ENCODE measurements at places on chromosomes 12 and 14. TPM values are rescaled to one million over a fixed set of nuclear protein-coding genes. Genes with fewer than 3 reads are reported as not detected.

DNA sequence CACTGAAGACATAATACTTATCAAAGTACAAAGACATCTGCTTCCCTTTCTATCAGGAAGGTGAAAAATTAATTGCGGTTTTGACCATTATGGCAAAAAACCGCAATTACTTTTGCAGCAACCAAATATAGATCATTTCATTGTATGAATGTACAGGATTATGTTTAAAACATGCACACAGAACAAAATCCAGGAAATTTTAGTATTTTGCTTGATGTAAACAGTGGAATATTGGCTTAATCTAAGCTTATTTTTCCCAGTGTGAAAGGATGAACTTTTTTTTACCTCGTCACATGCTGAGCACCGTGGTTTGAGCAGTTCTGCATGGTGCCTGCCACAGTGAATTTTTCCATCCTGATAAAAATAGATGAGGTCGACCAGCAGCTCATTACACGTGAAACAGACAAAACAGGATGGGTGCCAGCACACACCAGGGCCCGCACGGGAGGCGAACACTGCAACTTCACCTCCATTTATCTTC, 121.2 kb downstream of the PRICKLE1 start:
- no peaks in the 10 kb centered on the region for H3K27me3 ChIP-seq
- peaks cover 1% of the 10 kb centered on the region for H3K4me1 ChIP-seq
- no peak for DNase-seq

DNA sequence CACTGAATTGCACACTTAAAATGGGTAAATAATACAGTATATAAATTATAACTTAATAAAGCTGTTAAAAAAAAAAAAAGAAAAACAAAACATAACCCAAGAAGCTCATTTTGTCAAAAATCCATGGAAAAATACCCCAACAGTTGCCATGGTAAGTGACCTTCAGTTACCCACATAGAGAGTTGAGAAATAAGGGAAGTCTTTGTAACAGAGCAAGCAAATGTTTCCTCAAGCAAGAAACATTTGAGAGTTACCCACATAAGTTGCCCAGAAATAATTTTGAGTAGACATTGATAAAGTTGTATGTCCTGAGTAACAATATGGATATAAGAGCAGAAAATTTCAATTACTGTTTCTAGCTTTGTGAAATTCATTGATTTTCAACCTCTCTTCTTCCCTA, 227.4 kb downstream of the CCDC59 start:
- no peaks in the 10 kb centered on the region for H3K36me3 ChIP-seq
- H3K27ac ChIP-seq, result no peak overlapping the region
- H3K27me3 ChIP-seq, result no peaks in the 10 kb centered on the region
- no peak for DNase-seq
- H3K4me3 ChIP-seq, result no peak overlapping the region

GRCh38 chr12:114982760-114983159, 298.8 kb upstream of the TBX3 start:
- DNase-seq, result no peak
- no peak overlapping the region for H3K27ac ChIP-seq
- H3K4me3 ChIP-seq, result no peak overlapping the region
- no peaks in the 10 kb centered on the region for H3K4me1 ChIP-seq
- no peaks in the 10 kb centered on the region for H3K36me3 ChIP-seq

Gene NPAS3
- total RNA-seq, result 15.4 TPM

Gene LYZ
- 6.5 TPM for total RNA-seq
